Activated CD4-positive, CD25-positive, alpha-beta regulatory T cell treated with anti-CD3 and anti-CD28 coated beads, Interleukin-2, amount 50 U/mL, for 16 hours (primary cell): ENCODE measurements at places on chromosomes 3 and 15.

- no peak for DNase-seq
These were observed 189.2 kb downstream of the USP13 start for GRCh38 chr3:179842061-179842460.

GRCh38 chr3:81463781-81464180 lies 297.7 kb downstream of the GBE1 start:
- no peak for DNase-seq

DNA sequence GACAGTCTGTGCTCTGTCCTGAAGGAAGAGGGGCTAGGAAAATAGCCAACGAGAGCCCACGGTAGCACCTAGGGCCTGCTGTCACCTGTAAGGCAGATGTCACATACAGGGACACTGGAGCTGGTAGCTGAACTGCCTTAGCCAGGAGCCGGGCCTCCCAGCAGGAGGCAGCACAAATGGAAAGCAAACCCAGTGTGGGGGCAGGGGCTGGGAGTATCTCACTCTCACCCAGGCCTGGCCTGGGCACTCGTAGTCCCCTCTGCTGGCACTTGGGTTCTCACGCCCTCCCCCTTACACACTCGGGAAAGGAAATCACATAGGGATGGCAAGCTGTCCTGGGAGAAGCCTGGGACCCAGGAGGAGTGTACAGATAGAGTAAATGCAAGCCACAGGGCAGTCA lies 173.1 kb upstream of the CHRNA7 start:
- no peak for DNase-seq

GRCh38 chr3:37628711-37629301 lies 232.9 kb upstream of the CTDSPL start:
- DNase-seq: no peak

GRCh38 chr3:11288786-11289637 lies 16.8 kb downstream of the ATG7 start:
- no peak for DNase-seq

- no peak for DNase-seq
These were observed 113.5 kb downstream of the GHSR start for GRCh38 chr3:172334671-172335207.

- DNase-seq: no peak
These were observed 801 bp upstream of the CDAN1 start for GRCh38 chr15:42737529-42738328.

- DNase-seq: no peak
These were observed 10.3 kb upstream of the STAB1 start for GRCh38 chr3:52484680-52485461.

GRCh38 chr3:117234331-117234730 lies 524.8 kb downstream of the TUSC7 start:
- DNase-seq: no peak

- DNase-seq: no peak
These were observed 227.2 kb upstream of the NANOGP8 start for GRCh38 chr15:35312344-35312743.

DNA sequence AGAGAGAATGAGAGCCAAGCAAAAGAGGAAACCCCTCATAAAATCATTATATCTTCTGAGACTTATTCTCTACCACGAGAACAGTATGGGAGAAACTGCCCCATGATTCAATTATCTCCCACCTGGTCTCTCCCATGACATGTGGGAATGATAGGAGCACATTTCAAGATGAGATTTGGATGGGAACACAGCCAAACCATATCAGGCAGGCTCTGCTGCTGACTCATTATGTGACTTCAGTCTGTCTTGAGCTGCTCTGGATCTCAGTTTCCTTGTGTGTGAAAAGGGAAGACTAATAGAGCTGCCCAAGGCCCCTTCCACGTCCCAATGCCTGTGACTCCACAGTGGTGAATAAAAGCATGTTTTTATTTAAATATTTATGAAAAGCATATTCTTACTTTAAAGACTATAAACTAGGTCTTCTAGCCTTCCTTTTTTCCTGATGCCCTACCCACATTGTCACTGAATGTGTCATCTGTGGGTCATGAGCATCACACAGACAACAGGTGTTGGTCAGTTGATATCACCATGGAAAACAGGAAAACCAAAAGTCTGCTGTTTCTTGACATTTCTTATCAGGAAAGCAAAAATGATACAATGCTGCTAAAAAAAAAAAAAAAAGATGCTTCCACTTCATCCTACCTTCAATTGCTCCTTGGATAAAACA lies 96.0 kb upstream of the PPP2R3A start:
- DNase-seq: no peak
